ENCODE measurements at places on chromosomes 16 and 17. TPM values are rescaled to one million over a fixed set of nuclear protein-coding genes. Genes with fewer than 3 reads are reported as not detected.

The NACA2 gene
- total RNA-seq = 2.1 TPM

The MYO15B gene
- total RNA-seq = 86.5 TPM

The PRDM7 gene
- 0.09 TPM for total RNA-seq

DNA sequence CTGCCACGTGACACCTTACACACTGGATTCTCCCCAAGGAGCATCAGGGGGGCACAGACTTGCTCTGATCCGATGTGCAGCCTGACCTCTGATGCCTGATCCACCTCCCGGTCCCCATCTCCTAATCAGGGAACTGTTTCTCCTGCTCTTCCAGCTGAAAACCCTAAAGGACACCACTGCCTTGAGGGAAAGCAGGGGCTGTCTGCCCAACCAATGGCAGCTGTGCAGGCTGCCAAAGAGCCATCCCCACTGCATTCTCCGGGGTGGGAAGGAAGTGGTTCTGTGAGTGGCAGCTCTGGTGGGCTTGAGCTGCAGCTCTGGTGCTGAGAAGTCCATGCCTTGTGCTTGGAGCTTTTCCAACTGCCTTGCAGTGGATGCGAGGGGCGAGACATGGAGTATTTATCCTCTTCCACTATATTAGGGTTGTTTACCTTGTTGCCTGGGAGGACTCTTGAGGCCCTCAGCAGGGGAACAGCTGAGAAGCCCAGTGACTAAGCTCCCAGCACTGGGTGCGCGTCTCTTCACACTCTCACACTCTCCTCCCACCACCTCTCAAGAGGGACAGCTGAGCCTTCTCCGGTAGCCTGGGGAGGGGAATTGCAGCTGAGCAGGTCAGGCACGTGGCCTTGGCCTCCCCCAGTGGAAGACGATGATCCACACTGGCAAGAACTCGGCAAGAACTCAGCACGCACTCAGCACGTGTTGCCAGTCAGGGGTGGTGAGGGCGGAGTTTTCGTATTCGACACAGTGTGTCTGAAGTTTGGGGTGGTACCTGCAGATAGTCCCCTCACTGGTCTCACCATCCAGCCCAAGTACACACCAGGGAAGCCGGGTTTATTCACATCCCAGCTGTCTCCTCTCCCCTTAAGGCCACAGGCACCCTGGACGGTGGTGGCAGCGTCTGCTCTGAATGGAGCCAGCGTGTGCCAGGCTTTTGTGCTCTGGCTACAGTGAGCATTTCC lies 21.1 kb upstream of the SPATA32 start:
- H3K27ac ChIP-seq = no peak overlapping the region
- no peaks in the 10 kb centered on the region for H3K4me1 ChIP-seq
- no peak for DNase-seq
- H3K4me3 ChIP-seq = no peak overlapping the region

DNA sequence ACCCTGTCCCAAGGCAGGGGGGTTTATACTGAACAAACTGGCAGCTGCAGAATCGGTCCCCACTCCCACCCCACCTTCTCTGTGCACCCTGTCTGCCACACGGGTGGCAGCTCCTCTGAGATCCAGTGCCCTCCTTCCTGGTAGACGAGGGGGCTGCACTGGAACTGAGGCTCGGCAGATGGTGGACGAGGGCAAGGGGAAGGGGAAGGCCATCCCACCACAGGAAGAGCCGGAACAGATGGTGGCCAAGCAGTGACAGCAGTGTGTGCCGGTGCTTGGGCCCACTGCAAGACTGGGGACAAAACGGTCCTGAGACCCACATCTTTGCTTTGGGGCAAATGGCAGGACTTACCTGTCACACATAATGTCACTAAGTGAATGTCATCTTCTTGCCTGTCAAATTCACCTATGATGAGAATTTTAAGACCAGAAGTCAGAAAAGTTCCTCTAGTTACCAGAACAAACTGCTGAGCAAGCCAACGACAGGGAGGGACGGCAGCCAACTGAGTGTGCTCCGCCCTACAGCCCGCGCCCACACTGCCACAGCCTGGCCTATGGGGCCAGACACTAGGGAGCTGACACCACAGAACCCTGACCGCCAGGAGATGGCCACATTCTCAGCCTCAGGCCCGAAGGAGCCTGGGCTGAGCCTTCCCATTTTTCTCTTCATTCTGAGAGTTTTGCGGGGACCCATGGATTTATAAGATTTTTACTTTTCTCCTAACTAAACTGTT lies 14.4 kb downstream of the NTAN1 start:
- peak; percentile 78 for DNase-seq
- H3K4me1 ChIP-seq = no peaks in the 10 kb centered on the region
- no peak overlapping the region for H3K4me3 ChIP-seq
- H3K27me3 ChIP-seq = no peaks in the 10 kb centered on the region

- H3K36me3 ChIP-seq = no peaks in the 10 kb centered on the region
- H3K4me1 ChIP-seq = no peaks in the 10 kb centered on the region
- H3K27me3 ChIP-seq = no peaks in the 10 kb centered on the region
- no peak overlapping the region for H3K27ac ChIP-seq
Observed at GRCh38 chr16:75105306-75106061, 11.1 kb downstream of the LDHD start.

DNA sequence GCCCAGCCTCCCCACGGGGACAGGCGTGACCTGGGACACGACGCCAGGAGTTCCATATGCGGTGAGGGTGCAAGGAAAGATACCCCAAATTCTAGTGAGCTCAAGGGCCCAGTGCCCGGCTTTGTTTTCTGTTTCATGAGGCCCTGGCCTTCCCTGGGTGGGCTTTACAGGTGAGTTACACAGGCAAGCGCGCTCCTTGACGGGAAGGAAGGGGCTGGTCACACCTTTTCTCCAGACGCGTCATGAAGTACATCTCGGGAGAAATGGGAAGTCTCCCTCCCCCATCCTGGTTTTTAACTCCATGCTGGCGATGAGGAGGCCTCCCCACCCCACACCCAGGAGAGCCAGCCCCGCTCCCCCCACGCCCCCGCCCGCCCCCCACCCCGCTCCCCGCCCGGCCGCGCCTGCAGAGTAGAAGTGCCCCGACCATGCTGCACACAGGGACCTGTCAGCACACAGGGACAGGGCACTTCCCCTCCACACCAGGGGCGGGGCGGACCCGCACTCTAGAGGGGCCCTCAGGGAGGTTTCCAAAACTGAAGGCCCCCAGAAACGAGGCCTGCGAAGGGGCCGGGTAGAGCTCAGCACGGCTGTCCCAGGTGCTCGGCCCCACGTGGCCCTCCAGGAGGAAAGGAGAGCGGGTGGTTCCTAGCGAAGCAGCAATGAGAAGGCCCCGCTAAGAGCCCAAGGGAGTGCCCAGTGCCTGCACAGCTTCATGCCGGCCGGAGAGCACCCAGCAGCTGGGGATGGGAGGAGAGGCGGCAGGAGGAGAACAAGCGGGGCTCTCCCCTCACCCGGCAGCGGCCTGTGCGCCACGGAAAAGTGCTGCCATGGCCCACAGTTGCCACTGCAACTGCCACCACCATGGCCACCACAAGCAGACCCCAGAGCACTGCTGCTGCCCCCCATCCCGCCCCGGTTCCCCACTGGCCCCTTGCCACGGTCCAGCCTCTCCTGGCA lies 7.7 kb downstream of the CYB561 start:
- H3K4me3 ChIP-seq = no peak overlapping the region
- no peaks in the 10 kb centered on the region for H3K27me3 ChIP-seq
- peak overlapping the region; percentile 21 for H3K27ac ChIP-seq

- no peaks in the 10 kb centered on the region for H3K4me1 ChIP-seq
- H3K4me3 ChIP-seq = no peak overlapping the region
- no peak for DNase-seq
- no peaks in the 10 kb centered on the region for H3K27me3 ChIP-seq
Observed at GRCh38 chr17:82678265-82678891, 20.1 kb downstream of the RAB40B start.

All from prostate gland (tissue), 2 donors.